Bladder microvascular endothelial cell (primary cell): ENCODE measurements at places on chromosomes 3 and 15. TPM values are rescaled to one million over a fixed set of nuclear protein-coding genes. Genes with fewer than 3 reads are reported as not detected.

CYP19A1 gene
- not detected in 2 replicates for total RNA-seq

LSMEM2 gene
- total RNA-seq, result not detected in 2 replicates

KLHL24 gene
- total RNA-seq, result 62.7 and 152 TPM in 2 replicates

FSIP1 gene
- total RNA-seq, result 0.16 and 1.2 TPM in 2 replicates

BBS4 gene
- 5.0 and 6.9 TPM in 2 replicates for total RNA-seq

SPRED1 gene
- total RNA-seq, result 8.1 and 23.5 TPM in 2 replicates

TMCO5A gene
- total RNA-seq, result not detected in 2 replicates

CCK gene
- not detected in 2 replicates for total RNA-seq

ROPN1 gene
- total RNA-seq, result not detected in 2 replicates

SNURF gene
- total RNA-seq, result 12.5 and 62.1 TPM in 2 replicates

ABHD10 gene
- 25.7 and 37.4 TPM in 2 replicates for total RNA-seq

ALDH1A3 gene
- total RNA-seq, result 37.1 and 42.6 TPM in 2 replicates

KLF13 gene
- total RNA-seq, result 30.8 and 32.1 TPM in 2 replicates

ZNF80 gene
- not detected in 2 replicates for total RNA-seq

BLM gene
- 6.6 and 6.8 TPM in 2 replicates for total RNA-seq

SLC24A5 gene
- total RNA-seq, result not detected in 2 replicates

CRELD1 gene
- total RNA-seq, result 18.6 and 72.6 TPM in 2 replicates

RARB gene
- 18.5 and 25.7 TPM in 2 replicates for total RNA-seq

GOLGA8H gene
- total RNA-seq, result 0.97 and 1.0 TPM in 2 replicates
